ENCODE measurements at places on chromosomes 1 and 21.

GRCh38 chr21:28833182-28833581 lies 159.5 kb downstream of the LTN1 start:
- peak; percentile 26 for DNase-seq

DNA sequence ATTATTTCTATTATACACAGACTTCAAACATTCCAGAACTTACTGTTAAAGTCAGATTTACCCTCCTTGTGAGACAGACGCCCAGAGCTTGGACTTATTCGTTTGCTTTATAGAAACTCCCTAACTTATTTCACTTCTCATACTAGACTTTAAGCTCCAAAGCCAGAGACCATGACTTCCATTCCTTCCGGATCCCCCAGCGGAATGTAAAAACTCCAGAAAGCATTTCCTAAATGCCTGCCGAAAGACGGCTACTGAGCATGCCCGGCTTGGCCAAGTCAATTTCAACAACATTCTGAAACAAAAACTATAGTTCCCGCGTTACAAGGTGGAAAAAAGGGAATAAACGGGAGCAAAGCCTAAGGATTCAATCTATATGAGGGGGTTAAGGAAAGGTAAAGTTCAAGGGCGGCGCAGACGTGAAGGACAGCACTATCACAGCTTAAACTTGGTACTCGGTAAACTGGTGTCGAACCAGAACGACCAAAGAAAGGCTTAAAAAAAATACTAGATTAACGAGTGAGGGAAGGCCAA lies 1.1 kb downstream of the USP48 start:
- DNase-seq: no peak

- no peak for DNase-seq
Observed at GRCh38 chr1:112840631-112841624, 115.1 kb downstream of the SLC16A1 start.

DNA sequence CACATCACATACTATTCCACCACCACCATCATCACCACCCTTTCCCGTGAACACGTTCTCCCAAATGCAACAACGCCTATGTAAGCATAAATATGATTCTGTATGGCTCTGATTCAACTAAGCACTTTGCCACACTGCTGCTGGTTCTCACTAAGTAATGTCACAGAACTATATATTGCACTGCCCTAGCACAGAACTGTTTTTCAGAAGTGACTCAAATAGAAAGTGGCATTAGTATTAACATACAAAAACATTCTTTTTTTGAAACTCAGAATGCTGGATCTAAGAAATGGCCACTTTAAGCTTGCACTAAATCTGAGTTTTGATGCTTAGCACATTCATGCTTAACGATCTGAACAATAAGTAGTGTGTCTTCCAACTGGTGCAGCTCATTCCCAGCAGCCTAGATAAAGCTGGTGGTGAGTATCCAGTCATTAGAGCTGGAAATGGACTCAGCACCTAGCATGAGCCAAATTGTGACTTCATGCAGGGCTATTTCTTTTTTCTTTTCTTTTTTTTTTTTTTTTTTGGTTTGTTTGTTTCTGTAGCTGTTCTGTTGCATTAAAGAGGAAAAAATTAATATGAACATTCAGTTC lies 46.2 kb upstream of the ZC3H11B start:
- DNase-seq: no peak

GRCh38 chr1:162193815-162194214 lies 124.3 kb downstream of the NOS1AP start:
- DNase-seq: no peak

DNA sequence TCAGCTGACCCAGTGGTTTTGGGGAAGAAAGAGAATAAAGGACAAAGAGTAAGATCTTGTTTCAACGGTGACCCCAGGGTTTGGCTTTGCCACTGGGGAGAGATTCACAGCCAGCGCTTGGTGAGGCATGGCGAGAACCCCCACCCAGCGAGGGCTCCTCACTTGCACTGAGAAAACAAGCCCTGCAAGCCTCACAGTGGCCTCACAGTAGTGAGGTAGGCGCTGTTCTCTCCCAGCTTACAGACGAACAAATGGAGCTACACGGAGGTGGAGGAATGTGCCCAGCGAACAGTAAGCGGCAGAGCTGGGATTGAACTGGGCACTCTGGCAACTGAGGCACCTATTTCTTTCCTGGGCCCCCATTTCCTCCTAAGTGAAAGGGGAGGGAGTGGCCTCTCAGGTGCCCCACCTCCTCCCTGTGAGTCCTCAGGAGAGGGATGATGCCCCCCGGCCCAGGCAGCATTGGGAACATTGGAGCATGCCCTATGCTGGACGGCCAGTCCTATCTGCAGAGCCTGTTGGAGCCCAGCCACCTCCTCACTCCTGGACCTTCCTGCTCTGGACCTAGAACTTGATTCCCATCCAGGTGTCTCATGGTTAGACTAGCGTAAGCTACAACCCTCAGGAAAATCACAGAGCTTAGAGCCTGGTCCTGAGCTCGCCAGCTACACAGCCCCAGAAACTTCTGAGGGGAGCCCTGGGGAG lies 73.4 kb upstream of the EDN2 start:
- no peak for DNase-seq

- no peak for DNase-seq
Observed at GRCh38 chr1:60906526-60906925, 175.8 kb upstream of the NFIA start.
